Stimulated activated naive CD8-positive, alpha-beta T cell treated with anti-CD3 and anti-CD28 coated beads, Interleukin-15, Interleukin-2, amounts not matched to agents 100 U/mL and 50 U/mL, for 24 hours (primary cell): ENCODE measurements at places on chromosomes 3 and 15.
A peak's percentile ranks its signal among the peaks of the same experiment; 100 is the strongest.

- no peak for DNase-seq
Measured at GRCh38 chr3:71401695-71402231, 181.8 kb downstream of the FOXP1 start.

DNA sequence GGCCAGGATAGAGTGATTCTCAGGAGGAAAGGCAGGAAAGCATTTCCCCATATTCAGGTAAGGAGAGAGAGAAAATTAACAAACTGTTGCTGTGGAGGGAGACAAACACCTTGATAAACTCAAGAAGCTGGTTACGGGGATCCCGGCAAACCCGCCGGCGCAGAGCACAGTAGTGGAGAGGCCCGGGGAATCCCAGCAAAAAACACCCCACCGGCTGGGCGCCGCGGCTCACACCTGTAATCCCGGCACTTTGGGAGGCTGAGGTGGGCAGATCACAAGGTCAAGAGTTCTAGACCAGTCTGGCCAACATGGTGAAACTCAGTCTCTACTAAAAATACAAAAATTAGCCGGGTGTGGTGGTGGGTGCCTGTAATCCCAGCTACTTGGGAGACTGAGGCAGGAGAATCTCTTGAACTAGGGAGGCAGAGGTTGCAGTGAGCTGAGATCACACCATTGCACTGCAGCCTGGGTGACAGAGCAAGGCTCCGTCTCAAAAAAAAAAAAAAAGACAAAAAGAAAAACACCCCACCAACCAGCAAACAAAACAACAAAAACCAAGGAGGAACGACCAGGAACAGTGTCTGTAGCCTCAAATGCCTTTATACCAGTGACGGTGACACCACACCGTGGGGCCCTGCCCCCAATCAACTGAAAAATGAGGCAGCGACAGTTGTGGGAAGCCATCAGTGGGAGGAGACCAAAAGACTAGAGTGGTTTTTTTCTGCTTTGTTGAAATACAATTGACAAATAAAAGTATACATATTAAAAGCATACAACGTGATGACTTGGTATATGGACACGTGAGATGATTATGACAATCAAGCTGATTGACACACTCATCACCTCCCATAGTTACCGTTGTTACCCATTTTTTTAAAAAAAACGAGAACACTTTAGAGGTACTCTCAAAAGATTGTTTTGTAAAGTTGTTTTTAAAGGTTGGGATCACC, 40.2 kb upstream of the IDH2 start:
- peak; percentile 49 for DNase-seq

GRCh38 chr15:69303337-69304181, 4.8 kb downstream of the PAQR5 start:
- no peak for DNase-seq

- no peak for DNase-seq
Measured at GRCh38 chr15:31396881-31397560, 70.4 kb downstream of the KLF13 start.

DNA sequence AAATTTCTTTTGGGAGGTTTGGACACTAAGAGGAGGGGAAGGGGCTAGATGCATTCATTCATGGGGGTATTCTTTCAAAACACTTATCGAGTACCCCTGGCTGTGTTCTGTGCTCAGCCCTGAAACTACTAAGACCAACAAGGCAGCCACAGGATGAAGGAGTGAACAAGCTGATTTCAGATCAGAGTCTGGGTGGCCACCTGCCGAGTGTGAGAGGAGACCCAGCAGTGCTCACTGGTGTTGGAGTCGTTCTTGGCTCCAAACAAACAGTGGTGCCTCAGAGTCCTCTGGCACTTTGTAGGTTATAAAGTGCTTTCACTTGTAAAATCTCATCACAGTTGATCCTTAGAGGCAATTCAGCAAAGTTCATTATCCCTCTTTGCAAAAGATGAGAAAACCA, 48.8 kb upstream of the CMTM8 start:
- DNase-seq: no peak

- no peak for DNase-seq
Measured at GRCh38 chr3:135145581-135145980, 350.5 kb downstream of the EPHB1 start.

GRCh38 chr15:36358094-36358493, 221.3 kb upstream of the CDIN1 start:
- DNase-seq: no peak

DNA sequence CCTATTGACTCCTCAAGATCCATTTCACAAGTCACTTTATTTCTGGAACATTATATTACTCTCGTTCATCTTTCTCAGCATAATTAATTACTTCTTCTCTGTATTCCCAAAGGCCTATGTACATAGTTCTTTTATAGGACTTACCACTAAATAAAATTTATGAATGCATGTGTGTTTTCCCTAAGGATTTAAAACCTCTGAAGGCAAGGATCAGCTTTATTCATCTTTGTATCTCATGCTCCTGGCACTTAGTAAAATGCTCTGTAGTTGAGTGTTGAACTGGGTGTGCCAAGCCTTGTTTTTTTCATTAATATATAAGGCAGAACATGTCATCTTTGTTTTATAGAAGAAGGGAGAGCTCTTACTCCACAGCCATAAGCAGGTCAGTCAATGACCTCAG, 194.1 kb upstream of the ZPLD1 start:
- DNase-seq: no peak

- DNase-seq: no peak
Measured at GRCh38 chr3:168285506-168285905, 189.8 kb upstream of the GOLIM4 start.

DNA sequence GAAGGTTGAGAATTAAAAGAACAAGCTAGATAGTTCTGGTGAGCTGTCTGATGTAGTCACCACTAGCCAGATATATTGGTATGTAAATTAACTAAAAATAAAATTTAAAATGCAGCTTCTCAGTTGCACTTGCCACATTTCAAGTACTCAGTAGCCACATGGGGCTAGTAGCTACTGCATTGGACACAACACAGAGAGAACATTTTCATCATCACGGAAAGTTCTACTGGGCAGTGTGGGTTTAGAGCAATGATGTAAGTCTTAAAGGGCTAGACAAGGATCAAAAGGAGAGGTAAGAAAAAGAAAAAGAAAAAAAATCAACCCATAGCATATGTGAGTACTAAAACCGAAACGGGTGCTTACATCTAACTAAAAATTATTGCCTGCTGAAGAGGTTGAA, 282.4 kb upstream of the LRRFIP2 start:
- no peak for DNase-seq

GRCh38 chr15:40769274-40770146, at the start of gene C15orf62:
TSS of gene C15orf62 (plus strand) at chr15:40769980. CDS start at chr15:40770496, 516 bp downstream.
- DNase-seq: peak; percentile 79

DNA sequence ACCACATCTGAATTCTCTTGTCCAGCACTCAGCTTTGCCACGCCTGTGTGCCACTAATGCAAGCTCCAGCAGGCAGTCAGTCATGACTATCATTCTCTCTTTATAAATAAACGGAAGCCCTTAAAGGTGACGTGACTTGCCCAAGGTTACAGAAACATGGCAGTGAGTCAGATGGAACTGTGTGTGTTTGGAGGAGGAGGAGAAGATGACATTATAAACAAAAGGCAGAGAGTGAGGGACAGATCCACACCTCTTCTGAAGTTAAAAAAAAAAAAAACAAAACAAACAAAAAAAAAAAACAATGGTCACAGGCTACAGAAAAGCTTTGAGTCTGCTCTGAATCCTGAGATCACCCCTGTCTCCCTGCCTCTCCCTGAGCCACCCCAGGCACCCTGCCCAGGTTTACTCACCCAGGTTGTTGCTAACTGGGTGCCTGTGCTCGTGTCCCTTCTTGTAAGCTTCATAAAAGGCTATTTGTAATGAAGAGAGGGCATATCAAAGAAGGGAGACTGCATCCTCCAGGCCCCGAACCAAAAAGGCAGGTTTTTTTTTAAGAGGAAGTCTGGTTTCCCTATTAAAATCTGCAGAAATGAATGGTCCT, 119.7 kb upstream of the PHLDB2 start:
- DNase-seq: no peak

GRCh38 chr15:40118473-40118872, 9.8 kb upstream of the BMF start:
- DNase-seq: no peak

GRCh38 chr3:49720855-49721595, 1.5 kb upstream of the AMIGO3 start:
- no peak for DNase-seq

DNA sequence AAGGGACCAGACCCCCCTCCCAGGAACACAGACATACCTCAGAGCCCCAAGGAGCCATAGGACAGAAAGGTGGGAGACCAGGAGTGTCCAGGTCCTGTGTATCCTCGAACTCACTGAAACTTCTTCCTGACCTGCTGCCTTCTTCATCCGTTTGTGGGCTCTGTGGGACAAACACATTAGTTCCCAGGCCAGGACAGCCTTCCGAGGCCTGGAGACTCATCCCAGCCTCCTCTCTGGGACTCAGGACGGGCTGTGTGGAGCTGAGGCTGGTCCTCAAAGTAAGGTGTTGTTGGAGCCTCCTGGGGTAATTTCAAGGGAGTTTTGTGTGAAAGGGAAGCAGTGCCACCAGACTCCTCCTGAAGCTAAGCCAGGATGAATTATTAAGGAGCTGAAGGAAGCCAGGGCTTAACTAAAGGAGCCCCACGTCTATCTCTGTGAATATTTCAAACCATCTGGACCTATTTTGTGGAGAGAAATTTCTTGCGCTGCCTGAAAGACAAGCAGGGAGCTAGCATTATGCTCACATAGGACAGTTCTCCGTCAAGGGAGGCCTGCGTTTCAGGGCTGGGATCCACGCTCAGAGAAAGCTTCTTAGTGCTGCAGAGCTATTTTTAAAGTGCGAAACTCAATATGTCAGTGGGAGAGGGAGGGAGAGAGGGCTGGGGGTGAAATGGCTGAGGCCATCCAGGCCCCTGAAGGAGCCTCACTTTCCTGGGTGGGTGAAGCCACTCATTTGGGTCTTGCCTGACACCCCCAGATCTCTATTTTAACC, 29.8 kb upstream of the PLA2G4E start:
- no peak for DNase-seq

GRCh38 chr15:48972750-48973503, 9.2 kb upstream of the SHC4 start:
- DNase-seq: no peak

DNA sequence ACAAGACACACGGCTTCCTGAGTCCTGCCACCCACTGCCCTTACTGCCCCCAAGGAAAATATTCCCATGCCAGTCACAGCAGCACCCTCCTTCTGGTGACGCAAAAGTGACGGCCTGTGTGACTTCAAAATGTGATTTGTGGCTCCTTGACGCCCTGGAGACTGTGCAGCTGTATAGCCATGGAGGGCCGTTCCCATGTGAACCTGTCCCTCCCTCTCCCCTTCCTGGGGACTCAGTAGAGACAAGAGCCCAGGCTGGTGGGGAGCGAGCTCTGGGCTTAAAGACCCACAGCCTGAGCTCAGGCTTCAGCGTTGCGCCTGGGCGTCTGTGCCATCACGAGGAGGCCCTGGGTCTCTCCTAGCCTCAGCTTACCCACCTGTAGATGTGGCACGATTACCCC, 78.2 kb downstream of the TOP2B start:
- DNase-seq: no peak

GRCh38 chr3:195151866-195152541, 119.0 kb downstream of the XXYLT1 start:
- no peak for DNase-seq

DNA sequence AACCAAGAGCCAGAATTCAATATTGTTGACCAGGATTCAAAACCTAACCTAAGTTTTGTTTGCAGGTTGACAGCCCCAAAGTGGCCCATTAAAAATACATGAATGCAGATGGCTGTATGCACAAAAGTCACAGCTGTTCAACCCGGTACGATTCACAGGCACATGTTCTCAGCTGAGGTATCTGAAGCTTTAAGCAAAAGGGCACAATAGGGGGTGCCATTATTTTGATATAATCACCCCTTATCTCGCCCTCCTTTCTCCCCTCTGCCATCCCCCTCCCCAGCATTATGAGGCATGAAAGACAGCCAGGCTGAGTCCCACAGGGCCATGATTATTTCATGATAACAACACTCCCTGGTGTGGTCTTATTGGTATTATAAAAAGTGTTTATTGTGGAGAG, 264.9 kb downstream of the EBLN2 start:
- no peak for DNase-seq

GRCh38 chr3:175222356-175222755, 363.2 kb downstream of the NAALADL2 start:
- DNase-seq: no peak

DNA sequence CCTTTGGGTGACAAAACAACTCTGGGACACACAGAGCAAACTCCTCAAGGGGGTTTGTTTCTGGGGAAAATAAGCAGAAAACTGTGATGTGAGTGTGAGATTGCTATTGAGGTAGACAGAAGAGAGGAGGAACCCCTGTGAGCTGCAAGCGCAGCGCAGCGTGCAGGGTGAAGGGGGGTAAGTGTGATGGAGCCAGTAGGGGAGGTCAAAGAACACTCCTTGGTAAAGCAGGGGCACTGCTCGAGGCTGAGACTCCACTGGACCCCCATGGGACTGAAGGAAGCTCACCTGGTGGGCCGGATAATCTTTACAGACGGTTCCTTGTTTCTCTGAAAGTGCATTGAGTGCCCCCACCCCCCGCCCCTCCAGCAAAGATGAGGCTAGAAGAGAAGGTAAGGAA, 7.5 kb downstream of the INAFM2 start:
- DNase-seq: no peak

GRCh38 chr3:153051427-153052095, 110.5 kb upstream of the RAP2B start:
- DNase-seq: no peak

DNA sequence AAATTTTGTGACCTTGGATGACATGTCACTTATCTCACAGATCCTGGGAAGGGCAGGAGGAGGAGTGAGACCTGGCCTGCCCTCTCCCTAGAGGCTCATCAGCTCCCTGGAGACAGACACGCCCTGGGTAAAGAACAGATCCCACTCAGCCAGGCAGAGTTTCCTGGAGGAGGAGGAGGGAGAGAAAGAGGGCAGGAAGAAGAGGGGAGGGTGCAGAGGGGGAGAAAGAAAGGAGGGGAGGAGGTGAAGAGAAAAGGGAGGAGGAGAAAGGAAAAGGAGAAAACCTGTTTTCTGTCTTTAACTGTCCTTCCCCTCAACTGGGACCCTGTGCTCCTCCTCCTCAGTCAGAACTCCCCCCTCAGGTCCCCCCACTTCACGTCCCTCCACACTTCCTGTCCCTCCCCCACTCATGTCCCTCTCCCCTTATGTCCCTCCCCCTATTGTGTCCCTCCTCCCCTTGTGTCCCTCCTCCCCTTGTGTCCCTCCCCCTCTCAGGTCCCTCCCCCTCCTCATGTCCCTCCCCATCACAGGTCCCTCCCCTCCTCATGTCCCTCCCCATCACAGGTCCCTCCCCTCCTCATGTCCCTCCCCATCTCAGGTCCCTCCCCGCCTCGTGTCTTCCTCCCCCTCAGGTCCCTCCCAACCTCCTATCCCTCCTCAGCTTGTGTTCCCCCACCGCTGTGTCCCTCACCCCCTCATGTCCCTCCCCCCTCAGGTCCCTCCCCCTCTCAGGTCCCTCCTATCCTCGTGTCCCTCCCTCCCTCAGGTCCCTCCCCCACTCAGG, 52.3 kb upstream of the CGNL1 start:
- peak; percentile 8 for DNase-seq

DNA sequence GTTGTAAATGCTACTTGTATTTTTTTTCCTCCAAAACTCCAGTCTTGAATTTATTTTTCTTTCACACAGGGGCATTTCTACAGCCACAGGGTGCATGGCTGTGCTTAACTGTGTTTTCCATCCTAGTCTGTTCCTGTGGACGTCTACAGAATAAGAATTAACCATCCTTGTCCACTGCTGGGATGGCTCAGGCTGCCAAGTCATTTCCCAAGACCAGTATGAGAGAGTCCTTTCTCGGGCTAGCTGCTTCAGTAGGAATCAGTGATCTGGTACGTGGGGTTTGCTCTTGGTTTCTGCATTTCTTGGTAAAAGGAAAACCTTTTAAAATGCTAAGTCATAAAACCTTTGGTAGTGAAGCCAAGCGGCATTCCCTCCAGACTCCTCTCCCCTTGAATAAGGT, 29.8 kb downstream of the CHDH start:
- DNase-seq: no peak
